Activated T-helper 2 cell treated with anti-CD3 and anti-CD28 coated beads, Interferon-gamma antibody, Interleukin-2, Interleukin-4, amounts not matched to agents 10 μg/mL and 5 μg/mL and 100 μg/mL, durations not matched to agents 14 hours and 24 hours and 36 hours (primary cell): ENCODE measurements at places on chromosomes 16 and 17. TPM values are rescaled to one million over a fixed set of nuclear protein-coding genes. Genes with fewer than 3 reads are reported as not detected.

GRCh38 chr16:8722025-8722348, 47.6 kb downstream of the ABAT start:
- DNase-seq: no peak

- DNase-seq: no peak
Observed at GRCh38 chr17:62666801-62667591, 39.5 kb downstream of the MRC2 start.

DNA sequence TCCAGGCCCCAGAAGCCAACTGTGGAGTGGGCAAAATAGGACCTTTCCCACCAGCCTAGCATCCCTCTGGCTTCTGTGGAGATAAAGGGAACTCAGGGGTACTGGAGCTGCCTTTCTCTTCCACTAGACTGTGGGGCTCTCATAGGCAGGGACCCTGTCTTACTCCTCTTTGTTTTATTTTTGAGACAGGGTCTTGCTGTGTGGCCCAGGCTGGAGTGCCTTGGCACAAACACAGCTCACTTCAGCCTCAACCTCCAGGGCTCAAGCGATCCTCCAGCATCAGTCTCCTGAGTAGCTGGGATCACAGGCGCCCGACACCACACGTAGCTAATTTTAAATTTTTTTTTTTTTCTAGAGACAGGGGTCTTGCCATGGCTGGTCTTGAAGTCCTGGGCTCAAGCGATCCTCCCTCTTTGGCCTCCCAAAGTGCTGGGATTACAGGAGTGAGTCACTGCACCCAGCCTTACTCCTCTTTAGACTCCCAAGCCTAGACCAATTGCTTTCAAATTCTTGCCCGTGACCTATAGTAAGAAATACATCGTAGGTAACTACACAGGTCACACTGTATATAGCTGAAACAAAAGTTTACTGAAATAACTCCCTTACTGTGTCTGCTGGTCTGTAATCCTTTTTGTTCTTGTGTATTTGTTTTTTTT, 2.6 kb downstream of the RAI1 start:
- DNase-seq: no peak

- DNase-seq: peak; percentile 51
Observed at GRCh38 chr17:78842881-78843565, 2.4 kb upstream of the USP36 start.

- no peak for DNase-seq
Observed at GRCh38 chr17:32342603-32343325, 791 bp upstream of the C17orf75 start.

The KRTAP2-4 gene
- not detected in 2 replicates for total RNA-seq

The KREMEN2 gene
- 0.09 TPM in 1 of 2 replicates, not detected in the other for total RNA-seq

The TM4SF5 gene
- total RNA-seq: not detected in 2 replicates

The TNK1 gene
- 4.0 and 5.2 TPM in 2 replicates for total RNA-seq
